Common myeloid progenitor, CD34-positive (primary cell): ENCODE measurements at places on chromosomes 5 and 9.

DNA sequence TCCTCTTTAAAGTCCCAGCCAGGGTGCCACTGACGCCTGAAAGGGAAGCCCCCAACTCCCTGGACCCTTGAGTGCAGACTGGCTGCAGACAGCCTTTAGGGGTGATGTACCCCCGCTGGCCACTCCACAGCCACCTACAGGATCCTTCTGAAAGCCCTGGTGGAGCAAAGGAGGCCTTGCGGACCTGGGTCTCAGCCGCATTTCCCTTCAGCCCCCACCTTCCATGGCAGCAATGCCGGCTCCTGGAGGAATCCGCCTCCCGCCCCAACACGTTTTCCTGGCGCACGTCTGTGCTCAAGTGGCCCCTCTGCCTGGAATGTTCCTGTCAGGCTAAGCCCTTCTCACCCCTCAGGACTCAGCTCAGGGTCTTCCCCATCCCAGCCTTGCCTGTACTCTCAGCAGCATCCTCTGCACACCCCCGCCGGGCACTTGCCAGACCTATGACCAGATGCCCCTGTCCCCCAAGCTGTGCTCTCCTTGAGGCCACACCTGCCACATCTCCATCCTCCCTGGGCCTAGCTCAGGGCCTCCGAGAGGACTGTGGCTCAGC is 134.1 kb upstream of the RAPGEF1 start:
- DNase-seq, result no peak
- H3K36me3 ChIP-seq, result peaks cover 2% of the 10 kb centered on the region
- no peaks in the 10 kb centered on the region for H3K27me3 ChIP-seq
- peaks cover 12% of the 10 kb centered on the region for H3K4me1 ChIP-seq
- H3K27ac ChIP-seq, result no peak overlapping the region

GRCh38 chr9:19995619-19996018 is 206.8 kb upstream of the SLC24A2 start:
- no peaks in the 10 kb centered on the region for H3K36me3 ChIP-seq
- no peak overlapping the region for H3K27ac ChIP-seq
- no peaks in the 10 kb centered on the region for H3K27me3 ChIP-seq
- peaks cover 11% of the 10 kb centered on the region for H3K4me1 ChIP-seq
- H3K4me3 ChIP-seq, result no peak overlapping the region

DNA sequence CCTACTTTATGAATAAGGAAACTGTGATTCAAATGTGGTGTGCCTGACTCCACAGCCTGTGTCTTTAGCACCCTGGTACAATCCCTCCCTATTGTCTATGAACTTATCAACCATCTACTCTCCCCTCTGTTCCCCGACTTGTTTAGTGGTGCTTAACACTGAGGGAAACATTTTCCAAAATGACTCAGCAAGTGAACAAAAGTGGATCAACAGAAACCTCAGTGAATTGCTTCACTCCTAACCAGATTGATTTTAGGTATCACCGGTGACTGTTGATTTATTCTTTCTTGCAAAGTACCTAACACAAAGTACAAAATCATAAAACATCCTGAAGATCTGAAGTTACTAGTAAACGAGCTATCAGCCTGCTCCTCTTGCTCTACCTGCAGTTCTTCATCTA is 42.1 kb upstream of the RAPGEF6 start:
- no peaks in the 10 kb centered on the region for H3K27me3 ChIP-seq
- no peak for DNase-seq
- H3K36me3 ChIP-seq, result peaks cover 30% of the 10 kb centered on the region
- H3K4me3 ChIP-seq, result no peak overlapping the region
- no peak overlapping the region for H3K27ac ChIP-seq

GRCh38 chr9:72462340-72462739 is 59.1 kb upstream of the TMC1 start:
- H3K4me3 ChIP-seq, result no peak overlapping the region
- H3K36me3 ChIP-seq, result no peaks in the 10 kb centered on the region
- DNase-seq, result no peak
- peaks cover 8% of the 10 kb centered on the region for H3K4me1 ChIP-seq
- no peak overlapping the region for H3K27ac ChIP-seq

DNA sequence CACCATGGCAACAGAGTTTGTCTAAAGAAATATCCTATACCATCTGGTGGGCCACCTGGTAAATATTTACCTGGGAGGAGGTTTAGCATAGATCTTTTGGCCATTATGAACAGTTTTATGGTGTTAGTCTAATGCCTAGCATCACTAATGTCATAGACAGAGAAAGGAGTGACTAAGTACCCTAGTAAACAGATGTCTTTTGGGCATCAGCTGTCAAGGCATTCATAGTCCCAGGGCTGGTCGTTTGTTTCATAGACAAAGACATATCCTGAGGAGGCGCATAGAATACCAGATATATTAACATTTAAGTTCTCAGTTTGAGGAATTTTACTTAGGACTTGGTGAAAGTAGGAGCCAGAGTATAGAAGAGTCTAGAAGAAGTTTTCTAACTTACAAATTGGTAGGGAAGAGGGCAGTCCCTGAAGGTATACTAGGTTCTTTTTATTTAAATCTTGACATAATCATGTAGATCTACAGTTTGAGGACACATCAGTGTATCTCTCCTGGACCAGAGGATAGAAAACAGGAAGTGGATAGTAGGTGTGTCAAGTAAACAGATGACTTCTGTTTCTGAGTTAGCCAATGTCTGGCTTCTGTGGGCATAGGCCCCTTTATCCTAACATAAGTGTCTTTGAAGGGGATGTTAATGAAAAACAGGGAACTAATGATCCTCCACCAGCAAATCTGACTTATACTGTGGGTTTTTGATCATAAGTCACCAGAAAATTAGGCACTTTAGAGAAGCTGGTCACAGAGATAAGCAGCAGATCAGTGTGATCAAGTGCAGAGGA is 105.0 kb upstream of the PRSS3 start:
- H3K36me3 ChIP-seq, result no peaks in the 10 kb centered on the region
- H3K4me1 ChIP-seq, result peaks cover 9% of the 10 kb centered on the region

DNA sequence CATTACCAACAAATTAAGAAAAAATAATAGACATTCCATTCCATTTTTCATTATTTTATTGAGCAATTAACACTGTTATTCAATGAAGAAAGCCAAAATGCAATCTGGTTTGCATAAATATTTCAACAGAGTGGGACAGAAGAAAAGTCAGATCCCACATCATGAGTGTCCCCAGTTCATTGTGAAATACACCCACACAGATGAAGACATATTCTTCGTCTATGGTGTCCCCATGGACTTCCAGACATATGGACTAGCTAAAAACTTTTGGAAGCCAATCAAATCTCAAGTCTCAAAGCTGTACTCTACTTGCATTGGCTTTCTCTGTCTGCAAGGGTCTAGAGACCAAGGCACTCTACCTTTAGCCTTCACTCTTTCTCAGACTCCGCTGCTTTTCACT is 194.3 kb downstream of the SEMA5A start:
- H3K4me1 ChIP-seq, result no peaks in the 10 kb centered on the region
- H3K27me3 ChIP-seq, result peaks cover 7% of the 10 kb centered on the region
- H3K36me3 ChIP-seq, result no peaks in the 10 kb centered on the region
- DNase-seq, result no peak

DNA sequence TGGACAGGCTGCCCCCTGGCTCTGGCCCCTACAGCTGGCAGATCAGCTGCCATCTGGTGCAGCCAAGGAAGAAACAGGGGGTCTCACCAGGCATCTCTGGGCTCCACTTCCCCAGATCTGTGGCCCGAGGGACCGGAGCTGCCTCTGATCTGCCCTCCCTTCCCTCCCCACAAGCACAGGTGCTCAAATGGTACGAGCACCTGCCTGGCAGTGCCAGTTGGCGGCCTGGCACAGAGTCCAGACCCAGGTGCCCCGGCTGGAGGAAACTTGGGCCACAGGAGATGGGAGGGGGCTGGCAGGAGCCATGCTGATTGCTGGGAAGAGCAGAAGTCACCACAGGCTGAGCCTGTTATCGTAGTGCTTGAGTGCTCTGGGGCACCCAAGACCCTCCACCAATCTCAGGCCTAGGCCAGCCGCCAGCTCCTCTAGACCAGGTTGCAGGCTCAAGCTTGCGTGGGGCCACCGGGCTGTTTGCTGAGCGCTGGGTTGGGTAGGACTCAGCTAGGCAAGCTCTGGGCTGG is 5.0 kb upstream of the CAMK2A start:
- no peak overlapping the region for H3K4me3 ChIP-seq
- H3K36me3 ChIP-seq, result no peaks in the 10 kb centered on the region
- H3K27ac ChIP-seq, result no peak overlapping the region

GRCh38 chr5:20498926-20499325 is 510.9 kb upstream of the CDH18 start:
- no peak overlapping the region for H3K4me3 ChIP-seq
- no peaks in the 10 kb centered on the region for H3K36me3 ChIP-seq
- DNase-seq, result no peak

DNA sequence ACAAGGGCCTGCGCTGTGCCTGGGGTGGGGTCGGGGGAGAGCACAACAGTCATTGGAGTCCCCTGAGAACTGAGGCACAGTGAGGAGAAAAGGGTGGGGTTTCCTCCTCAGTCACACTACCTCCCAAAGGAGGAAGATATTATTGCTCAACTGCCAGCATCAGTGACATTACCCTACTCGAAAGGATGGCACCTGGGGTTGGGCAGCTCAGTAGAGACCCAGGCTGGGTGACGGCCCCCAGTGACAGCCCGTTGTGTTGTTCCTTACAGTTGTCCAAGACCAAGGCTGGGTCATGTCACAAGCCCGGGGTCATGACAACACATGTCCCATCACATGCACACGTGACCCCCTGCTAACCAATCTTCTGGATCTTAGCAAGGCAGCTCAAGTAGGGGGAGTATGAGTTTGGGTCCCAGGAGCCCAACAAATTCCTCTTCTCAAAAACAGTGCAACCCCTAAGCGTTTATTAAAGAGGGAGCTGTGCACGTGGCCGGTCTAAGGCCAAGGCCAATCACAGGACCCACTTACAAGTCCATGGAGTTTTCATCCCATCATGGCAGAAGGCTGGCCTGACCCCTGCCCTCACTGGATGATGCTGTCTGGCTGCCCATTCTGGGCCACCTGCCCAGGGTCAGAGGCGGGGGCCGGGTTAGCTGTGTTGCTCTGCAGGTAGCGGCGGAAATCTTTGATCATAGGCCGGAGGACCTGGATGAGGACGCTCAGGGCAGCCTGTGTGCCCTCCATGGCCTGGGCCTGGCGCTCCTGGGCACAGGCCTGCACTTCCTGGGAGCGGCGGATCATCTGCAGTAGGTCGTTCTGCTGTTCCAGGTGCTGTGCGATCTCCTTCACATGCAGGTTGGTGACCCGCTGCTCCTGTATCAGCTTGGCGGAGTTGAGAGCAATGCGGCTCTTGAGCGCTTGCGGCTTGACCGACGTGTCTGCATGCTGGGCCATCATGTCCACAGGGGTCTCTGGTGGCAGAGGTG is 4.0 kb downstream of the NAIF1 start:
- peaks cover 48% of the 10 kb centered on the region for H3K4me1 ChIP-seq
- H3K4me3 ChIP-seq, result no peak overlapping the region
- H3K36me3 ChIP-seq, result peaks cover 15% of the 10 kb centered on the region
- no peaks in the 10 kb centered on the region for H3K27me3 ChIP-seq
